ENCODE measurements at places on chromosomes 7 and 10.
A peak's percentile ranks its signal among the peaks of the same experiment; 100 is the strongest.

DNA sequence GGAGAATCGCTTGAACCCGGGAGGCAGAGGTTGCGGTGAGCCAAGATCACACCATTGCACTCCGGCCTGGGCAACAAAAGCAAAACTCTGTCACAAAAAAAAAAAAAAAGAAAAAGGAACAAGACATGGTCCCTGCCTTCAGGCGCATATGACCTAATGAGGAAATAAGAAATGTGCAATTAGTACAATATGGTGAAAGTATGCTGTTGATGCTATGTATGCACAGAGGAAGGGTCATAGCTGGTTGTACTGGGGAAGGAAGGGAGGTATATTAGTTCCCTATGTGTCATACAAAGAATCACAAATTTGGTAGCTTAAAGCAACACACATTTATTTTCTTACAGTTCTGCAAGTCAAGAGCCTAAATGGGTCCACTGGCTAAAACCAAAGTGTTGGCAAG is 97.8 kb upstream of the MPP7 start:
- DNase-seq: no peak

GRCh38 chr10:91602868-91603568 is 29.9 kb downstream of the PPP1R3C start:
- no peak for DNase-seq

- DNase-seq: peak; percentile 46
Measured at GRCh38 chr10:96548589-96548988, 34.9 kb upstream of the TLL2 start.

DNA sequence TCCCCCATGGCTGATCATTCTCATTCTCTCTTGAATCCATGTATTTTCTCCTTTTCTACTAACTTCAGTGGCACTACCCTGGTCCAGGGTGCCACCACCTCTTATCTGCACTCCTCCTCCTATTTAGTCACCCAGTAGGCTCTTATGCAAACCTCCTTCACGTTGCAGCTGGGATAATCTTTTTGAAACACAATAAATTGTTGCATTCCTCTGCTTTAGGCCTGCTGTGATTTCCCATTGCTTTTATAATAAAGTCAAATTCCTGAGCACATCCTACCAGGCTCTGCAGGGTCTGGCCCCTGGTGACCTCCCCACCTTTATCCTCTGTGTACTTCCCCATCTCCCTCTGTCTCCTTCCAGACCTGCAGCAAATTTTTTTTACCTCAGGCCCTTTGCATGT is 112.7 kb upstream of the KIAA1217 start:
- no peak for DNase-seq

- DNase-seq: no peak
Measured at GRCh38 chr7:40843338-40843985, 708.7 kb downstream of the SUGCT start.

DNA sequence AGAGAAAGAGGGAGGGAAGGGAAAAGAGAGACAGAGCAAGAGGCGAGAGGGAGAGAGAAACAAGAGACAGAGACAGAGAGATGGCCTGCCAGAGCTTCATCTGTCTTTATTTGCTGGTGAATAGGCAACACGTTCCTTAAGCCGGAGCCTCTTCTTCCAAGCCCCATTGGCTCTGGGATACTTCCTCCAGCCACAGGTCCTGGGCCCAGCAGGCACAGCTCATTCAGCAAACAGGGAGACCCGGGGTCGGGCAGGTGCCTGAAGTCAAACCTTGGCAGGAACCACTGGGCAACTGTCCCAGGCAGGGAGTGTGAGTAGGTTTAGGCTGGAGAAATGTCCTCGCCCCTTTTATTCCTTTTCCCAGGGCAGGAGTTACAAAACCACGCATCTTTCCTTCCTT is 68.2 kb downstream of the MYL10 start:
- DNase-seq: no peak

DNA sequence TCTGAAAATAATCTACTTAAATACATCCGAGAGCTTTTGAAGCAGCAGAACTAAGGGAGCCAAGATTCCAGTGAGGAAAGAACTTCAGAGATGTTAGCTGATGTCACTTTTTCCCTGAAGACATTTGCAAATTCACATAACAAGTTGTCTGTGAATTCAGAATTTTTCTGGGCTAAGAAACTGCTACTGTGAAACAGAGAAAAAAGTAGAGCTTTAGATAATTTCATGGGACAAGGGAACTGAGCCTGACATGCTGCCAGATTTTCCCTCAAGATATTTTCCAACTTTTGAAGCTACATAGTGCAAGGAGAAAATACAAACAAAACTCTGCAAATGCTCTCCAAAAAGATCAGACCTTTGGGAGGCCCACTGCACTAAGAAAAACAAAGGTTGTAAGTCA is 484.2 kb downstream of the ANKRD7 start:
- DNase-seq: no peak

DNA sequence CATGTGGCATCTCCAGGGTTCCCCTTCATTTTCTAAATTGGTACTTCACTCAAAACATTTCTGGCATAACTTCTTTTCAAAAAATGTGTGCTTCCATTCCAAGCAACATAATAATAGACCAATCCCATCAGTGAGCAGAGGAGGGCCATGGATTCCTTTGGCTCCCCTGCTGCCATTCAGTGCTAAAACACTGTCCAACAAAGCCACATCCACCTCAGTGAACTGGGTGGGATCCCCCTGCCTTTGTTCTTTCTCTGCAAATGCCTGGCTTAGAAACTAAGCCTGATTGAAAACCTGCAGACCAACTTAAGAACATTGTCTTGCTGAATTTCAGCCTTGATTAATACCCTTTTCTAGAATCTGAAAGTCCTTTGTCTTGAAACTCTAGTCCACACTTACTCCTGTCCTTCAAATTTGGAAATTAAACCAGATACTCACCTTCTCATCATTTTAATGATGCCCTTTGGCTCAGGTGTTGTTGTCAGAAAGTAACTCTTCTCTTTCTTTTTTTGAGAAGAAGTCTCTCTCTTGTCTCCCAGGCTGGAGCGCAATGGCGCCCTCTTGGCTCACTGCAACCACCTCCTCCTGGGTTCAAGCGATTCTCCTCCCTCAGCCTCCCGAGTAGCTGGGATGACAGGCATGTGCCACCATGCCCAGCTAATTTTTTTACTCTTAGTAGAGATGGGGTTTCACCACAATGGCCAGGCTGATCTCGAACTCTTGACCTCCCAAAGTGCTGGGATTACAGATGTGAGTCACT is 132.3 kb downstream of the PLXNA4 start:
- no peak for DNase-seq

DNA sequence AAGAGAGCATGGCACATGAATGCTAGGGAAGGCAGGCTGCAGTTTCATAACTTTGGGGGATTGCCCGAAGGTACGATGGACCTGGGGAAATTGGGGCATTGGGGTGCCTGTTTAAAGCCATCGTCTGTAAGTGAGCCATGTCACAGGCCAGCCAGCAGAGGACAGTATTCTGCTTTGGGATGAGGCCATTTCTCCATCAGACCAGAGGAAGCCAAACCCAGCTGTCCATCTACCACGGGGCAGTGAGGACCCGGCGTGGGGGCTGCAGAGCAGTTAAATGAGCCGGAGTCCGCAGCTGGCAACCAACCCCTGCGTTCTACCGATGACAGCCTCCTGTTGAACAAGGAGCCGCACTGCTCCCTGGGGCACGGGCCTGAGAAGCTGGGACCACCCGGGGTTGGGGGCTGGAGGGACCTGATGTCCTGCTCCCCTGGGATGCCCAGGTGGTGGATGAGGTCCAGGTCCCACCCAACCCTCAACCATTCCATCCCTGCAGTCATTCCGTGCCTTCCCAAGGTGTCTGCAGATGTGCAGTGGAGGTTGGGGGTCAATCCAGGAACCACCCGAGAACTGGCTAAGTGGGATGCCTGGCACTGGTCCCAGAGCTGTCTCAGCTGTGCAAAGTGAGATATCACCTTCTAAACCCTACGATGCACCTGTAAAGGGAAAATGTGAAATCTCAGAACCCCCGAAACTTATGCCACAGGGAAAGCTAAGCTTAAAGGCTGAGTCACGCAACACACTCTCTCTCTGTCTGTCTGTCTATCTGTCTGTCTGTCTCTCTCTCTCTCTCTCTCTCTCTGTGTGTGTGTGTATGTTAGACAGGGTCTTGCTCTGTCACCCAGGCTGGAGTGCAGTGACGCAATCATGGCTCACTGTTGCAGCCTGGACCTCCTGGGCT is 12.1 kb upstream of the RHBDD2 start:
- peak; percentile 24 for DNase-seq

- no peak for DNase-seq
Measured at GRCh38 chr7:151013733-151014497, 10.4 kb downstream of the ATG9B start.

DNA sequence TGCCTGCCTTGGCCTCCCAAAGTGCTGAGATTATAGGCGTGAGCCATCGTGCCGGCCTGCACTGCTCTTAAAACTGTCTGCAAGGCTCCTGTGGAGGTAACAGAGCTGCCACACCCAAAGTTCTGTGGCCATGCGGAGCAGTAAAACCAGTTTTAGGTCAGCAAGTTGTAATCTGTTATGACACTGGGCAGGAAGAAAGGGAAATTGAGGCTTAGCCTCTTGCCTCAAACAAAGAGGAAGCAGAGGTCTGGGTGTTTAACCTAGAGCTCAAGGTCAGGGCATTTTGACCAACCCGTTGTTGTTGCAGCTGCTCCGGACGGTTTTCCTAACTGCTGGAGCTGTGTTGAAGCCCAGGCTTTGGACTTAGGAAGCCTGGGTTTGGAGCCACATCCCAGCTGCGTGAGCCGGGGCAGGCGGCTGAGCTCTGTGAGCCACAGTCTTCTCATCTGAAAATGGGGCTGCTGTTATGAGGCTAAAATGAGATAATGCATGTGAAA is 7.4 kb upstream of the RRP12 start:
- DNase-seq: no peak

DNA sequence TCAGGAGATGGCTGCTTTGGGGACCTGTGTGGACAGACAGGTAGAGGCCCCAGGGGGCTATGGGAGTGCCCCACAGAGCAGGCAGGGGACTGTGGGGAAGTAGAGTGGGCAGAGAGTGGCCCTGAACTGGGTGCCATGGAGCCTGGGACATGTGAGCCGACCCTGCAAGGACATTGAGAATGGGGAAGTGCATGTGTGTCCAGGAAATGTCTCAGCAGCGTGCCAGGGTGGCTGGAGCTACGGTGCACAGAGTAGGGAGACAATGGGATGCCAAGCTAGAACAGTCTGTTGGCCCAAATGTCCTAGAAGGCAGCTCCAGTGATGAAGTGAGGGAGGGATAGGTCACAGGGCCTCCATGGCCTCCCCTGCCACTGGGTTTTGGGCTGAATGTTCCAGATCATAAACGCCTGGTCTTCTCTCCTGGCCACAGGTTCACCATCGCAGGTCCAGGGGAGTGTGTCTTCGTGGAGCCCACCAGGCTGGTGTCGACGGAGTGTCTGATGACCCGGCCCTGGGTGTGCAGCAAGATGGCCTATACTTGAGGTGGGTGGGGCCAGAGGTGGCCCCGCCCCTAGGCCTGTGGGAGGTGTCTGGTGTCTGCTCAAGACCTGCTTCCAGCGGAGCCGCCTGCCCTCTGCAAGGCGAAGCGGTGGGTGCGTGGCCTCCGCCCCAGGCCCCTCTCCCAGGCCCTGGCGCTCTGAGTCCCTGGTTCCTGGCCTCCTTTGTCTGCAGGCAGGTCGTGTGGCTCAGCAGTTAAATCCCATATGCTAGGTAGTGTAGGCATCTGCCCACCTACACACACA is 20.5 kb downstream of the CLEC2L start:
- peak; percentile 11 for DNase-seq

DNA sequence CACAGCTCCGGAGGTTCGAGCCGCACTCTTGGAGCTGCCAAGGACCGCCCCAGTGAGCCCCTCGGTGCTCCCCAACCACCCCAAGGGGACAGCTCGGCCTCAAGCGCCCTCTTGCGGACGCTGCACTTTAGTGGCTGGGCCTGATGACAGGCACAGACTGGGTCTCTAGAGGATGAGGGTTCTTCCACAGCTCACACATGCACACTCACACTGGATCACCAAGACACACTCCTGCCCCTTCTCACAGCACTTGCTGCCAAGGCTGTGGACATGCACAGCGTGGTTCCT is 2.1 kb downstream of the RET start:
- no peak for DNase-seq

- DNase-seq: no peak
Measured at GRCh38 chr7:1121886-1122831, 34.2 kb downstream of the GPER1 start.

- DNase-seq: peak; percentile 87
Measured at GRCh38 chr7:77696643-77697534, 630 bp downstream of the RSBN1L start.

GRCh38 chr7:11330208-11330607 is 356.5 kb downstream of the PHF14 start:
- DNase-seq: no peak

- no peak for DNase-seq
Measured at GRCh38 chr7:16063716-16064675, 357.3 kb downstream of the CRPPA start.

DNA sequence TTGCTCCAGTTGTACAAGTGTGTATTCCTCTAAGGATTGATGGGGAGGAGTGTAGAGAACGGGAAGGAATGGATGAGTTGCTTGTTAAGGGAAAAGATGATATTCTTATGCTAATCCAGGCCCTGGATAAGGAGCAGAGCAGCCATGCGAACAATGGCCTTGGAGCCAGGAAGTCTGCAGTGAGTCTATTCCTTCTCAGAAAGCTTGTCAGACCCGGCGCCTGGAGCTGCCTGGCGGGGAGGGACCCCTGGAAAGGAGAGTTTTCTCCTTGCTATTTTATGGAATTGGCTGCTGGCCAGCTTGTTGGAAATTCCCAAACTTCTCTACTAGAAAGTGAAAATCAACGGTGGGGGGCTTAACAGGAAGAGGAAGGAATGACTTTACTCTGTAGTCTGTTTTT is 89.1 kb downstream of the MMRN2 start:
- no peak for DNase-seq

- no peak for DNase-seq
Measured at GRCh38 chr10:124092860-124093773, at the start of gene CHST15. Gene CHST15 (minus strand): TSS chr10:124093598. CDS start chr10:124046212, 47,386 bp downstream.

- DNase-seq: no peak
Measured at GRCh38 chr10:13585195-13585751, 1.5 kb upstream of the PRPF18 start.

GRCh38 chr7:130814778-130815335 is 80.8 kb upstream of the KLF14 start:
- DNase-seq: no peak

DNA sequence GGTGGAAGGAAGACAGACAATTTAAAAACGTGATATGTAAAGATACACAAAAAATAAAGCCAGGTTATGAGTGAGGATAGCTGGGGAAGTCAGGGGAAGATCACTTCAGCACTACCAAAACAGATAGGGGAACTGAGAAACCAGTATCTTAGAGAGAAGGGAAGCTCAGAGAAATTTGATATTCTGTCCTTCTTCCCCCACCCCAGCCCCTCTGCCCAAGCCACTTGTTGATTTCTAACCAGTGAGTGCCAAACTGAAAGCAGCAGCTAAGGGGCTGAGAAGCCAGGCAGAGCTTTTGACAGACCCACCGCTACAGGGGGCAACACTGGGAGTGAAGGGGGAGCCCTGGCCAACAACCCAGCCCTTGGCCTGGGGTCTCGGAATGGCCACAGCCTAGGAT is 9.1 kb upstream of the SLC29A3 start:
- no peak for DNase-seq

- no peak for DNase-seq
Measured at GRCh38 chr7:19853261-19853832, 79.9 kb upstream of the TMEM196 start.

- DNase-seq: no peak
Measured at GRCh38 chr10:6916601-6917000, 336.5 kb upstream of the PRKCQ start.

- DNase-seq: no peak
Measured at GRCh38 chr7:71408271-71408670, 276.3 kb downstream of the GALNT17 start.

All from NCI-H187 (cell line).